Activated T-helper 1 cell treated with anti-CD3 and anti-CD28 coated beads, Interleukin-2, amount 50 U/mL, for 16 hours (primary cell): ENCODE measurements at places on chromosomes 12 and 14.

- DNase-seq: no peak
Observed at GRCh38 chr12:49057888-49058287, 2.7 kb downstream of the KMT2D start.

GRCh38 chr12:103680591-103681141, 93.6 kb downstream of the STAB2 start:
- DNase-seq: no peak

DNA sequence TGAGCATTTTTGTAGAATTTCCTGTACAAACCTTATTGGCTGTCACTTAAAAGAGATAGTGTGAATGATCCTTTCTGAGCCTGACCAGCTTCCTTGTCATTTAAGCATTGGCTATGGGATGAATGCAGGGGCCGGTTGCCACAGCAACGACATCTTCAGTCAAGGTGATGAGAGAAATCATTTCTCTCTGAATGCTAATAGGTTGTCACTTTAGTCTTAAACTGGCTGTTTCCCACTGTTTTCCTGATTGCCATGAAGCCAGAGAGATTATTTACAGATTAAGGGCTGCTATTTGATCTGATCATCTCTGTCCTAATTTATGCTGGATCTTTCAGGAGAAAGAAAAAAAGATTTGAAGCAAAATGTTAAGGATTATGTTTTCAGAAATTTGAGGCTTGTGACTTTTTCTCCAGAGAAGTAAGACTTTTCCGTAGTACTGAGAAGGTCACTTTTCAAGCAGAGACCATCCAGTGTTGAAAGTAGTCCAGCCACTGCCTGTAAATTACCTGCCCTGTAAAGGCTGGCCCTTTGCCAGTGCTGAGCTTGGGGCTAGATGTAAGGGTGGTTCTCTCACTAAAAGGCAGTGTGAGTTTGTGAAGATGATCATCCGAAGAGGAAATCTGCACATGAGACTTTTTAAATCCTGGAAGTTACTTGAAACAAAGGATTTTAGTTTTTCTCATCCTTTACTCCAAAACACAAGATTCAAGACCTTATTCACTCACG, 235.6 kb downstream of the DACT1 start:
- DNase-seq: no peak

DNA sequence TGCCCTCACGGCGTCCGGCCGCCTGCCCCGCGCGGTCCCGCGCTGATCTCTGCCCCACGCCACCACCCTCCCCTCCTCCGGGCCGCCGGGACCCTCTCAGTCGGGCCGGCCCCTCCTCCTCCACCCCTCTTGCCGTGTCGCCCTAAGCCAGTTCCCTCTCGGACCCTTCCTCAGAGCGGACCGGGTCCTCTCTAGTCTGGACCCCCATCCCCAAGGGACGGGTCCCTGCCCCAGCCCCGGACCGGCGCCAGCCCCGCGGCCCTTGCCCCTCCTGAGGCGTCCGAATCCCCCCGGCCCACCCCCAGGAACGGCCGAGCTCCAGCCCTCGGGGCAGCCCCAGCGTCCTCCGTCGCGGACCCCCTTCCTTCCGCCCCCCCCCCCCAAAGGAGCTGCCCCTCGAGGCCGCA, 485 bp downstream of the PPP4R4 start:
- no peak for DNase-seq

GRCh38 chr14:89351516-89352404, 65.3 kb downstream of the FOXN3 start:
- no peak for DNase-seq

GRCh38 chr14:52370406-52370935, 56.4 kb downstream of the PTGER2 start:
- no peak for DNase-seq

DNA sequence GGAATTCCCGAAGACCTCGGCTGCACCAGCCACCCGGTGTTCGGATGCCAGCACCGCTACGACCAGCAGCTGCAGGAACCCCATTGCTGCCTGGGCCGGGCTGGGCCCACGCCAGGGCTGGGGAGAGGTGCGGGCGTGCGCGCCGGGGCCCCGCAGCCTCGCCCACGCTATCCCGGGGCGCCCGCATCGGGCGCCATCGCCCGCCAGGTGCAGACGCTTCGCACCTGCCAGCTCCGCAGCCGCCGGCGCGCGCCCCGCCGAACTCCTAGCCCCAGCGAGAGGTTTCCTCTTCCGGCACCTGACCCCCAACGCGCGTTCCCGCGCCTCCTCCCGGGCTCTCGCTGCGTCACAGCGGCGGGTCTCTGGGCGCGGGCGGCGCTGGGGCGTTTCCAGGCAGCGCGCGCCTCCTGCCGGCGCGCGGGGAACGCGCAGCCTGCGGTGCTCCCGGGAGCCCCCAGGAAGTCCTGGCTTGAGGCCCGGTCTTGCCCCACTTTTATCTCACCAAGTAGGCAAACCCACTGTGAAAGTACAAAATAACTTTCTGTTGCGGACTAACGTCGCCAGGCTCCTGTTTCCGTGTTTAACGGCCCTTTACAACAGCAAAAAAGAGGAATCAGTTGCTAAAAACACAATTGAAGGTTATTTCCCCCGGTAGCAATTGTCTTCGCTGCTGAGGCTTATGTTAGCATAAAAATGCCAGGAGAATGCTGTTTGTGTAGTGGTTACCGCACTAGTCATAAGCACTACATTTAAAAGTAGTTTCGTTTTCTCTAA, at the start of gene TM7SF3:
Gene TM7SF3, minus strand, starts transcription at position 300 of the 774 bp plus-strand sequence. Its CDS starts 216 bp downstream, at position 84.
- DNase-seq: peak; percentile 89

GRCh38 chr14:91372671-91373495, 44.7 kb downstream of the CCDC88C start:
- no peak for DNase-seq

GRCh38 chr14:91719839-91720238, 12.0 kb downstream of the CATSPERB start:
- DNase-seq: no peak

GRCh38 chr14:99117671-99118045, 154.3 kb downstream of the BCL11B start:
- no peak for DNase-seq

GRCh38 chr14:92455231-92455630, 58.4 kb upstream of the RIN3 start:
- DNase-seq: no peak

DNA sequence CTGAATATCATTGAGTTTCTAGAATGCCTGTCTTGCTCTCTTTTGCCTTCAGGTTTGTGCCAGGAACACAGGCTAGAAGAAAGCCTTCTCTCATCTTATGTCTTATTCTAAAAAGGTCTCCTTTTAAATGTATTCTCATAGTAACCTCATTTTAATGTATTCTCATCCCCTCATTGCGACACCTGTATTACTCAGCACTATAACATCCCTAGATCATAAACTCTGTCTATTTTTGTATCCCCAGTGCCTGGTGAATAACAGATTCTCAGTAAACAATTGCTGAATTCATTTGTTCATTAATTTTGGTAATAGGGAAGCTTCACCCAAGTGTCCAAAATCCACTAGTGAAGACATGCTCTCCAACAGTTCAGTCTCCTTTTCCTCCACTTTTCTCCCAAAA, 8.8 kb upstream of the LRRK2 start:
- no peak for DNase-seq

- no peak for DNase-seq
Observed at GRCh38 chr12:131095826-131096680, 142.3 kb downstream of the ADGRD1 start.

GRCh38 chr12:25388183-25388582, 137.5 kb upstream of the KRAS start:
- DNase-seq: no peak

DNA sequence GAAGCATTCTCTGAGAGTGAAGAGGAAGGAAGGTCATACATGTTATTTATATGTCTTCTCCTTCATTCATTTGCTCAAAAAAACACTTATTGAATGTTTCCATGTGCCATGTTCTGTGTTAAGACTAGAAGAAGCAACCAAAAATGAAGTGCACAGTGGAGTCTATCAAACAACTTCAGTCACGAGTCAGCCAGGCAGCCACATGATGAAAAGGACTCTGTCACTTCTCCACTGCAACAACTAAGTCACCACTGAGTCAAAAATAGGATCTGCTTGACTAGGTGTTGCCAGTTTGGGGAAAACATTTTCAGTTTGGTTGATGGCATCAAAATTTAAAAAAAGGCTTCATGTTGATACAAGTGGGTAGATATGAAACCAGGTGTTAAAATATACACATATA, 142.5 kb downstream of the PDE3A start:
- no peak for DNase-seq

GRCh38 chr12:104493496-104493895, 36.7 kb downstream of the CHST11 start:
- no peak for DNase-seq

GRCh38 chr14:96138241-96138640, 66.4 kb upstream of the BDKRB2 start:
- no peak for DNase-seq

DNA sequence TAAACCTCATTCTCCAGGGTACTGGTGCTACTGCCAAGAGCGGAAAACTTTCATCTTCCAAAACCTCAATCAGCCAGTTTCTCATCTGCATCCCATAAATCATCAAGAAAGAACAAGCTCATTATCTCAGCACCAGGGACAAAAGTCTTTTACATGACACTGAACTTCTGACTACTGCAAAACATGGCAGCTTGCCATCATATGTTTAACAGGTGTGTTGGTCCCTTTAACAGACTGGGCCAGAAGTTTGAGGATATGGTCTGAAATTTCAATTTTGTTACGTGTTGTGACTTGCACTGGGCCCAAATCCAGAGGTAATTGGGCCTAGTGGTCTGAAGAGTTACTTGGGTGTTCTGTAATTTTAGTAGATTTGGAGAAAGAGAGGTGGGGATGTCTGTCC, 305.4 kb upstream of the SEL1L start:
- DNase-seq: no peak
